ENCODE measurements at places on chromosomes 11 and 22. TPM values are rescaled to one million over a fixed set of nuclear protein-coding genes. Genes with fewer than 3 reads are reported as not detected.

DNA sequence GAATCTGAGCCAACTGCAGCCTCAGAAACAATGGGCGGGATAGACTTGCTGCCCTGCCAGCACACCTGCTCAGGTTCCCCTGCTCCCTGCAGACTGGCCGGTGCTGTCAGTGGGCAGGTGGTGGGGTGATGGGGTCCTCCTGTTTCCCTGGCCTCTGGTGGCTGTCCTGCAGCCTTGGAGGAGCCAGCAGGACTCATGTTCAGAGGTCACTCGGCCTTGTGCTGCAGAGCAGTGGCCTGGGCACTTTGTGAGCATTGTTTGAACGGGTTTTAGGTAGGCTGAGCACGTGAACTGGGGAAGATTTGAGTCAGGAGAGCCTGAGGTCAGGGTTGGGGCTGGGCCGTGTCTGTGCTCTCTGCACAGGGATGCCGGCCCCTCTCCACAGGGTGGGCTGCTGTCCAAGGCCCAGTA, 17.6 kb downstream of the PPIL2 start:
- DNase-seq = no peak

- peak; percentile 87 for DNase-seq
These were observed 2.4 kb upstream of the THRSP start for GRCh38 chr11:78061088-78061920.

DNA sequence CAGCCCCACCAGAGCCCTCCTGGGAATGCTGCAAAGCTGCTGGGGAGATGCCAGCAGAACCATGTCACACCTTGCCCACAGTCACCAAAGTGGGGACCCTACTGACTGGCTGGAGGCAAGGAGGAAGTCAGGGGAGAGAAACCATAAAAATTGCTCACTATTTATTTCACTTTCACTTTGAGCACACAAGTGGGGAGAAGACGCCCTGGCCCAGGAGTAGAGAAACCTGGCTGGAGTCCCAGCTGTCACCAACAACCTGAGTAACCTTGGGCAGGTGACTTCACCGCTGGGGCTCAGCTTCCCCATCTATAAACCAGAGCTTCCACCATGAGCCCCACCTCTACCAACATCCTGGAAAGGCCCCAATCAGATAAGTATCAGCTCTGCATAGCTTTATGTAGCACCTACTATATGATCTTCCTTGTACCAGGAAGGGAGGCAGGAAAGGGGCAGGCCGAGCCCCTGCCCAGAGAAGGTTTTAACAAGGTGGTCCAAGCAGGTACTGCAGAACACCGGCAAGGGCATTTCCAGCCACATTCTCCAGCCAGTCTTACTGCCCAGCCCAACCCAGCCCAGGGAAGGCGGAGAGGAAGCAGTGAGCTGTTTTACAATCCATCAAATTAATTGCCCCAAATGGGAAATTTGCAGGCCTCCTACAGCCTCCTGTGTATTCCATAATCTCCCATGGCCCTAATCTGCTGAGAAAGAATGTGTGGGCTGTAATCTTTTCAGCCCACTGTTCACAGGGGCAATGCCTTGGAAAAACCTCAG, 27.6 kb downstream of the PLEKHA7 start:
- no peak for DNase-seq

TRPM5 gene
- not detected for total RNA-seq
